Amniotic stem cell (primary cell): ENCODE measurements at places on chromosomes 2 and 18.

DNA sequence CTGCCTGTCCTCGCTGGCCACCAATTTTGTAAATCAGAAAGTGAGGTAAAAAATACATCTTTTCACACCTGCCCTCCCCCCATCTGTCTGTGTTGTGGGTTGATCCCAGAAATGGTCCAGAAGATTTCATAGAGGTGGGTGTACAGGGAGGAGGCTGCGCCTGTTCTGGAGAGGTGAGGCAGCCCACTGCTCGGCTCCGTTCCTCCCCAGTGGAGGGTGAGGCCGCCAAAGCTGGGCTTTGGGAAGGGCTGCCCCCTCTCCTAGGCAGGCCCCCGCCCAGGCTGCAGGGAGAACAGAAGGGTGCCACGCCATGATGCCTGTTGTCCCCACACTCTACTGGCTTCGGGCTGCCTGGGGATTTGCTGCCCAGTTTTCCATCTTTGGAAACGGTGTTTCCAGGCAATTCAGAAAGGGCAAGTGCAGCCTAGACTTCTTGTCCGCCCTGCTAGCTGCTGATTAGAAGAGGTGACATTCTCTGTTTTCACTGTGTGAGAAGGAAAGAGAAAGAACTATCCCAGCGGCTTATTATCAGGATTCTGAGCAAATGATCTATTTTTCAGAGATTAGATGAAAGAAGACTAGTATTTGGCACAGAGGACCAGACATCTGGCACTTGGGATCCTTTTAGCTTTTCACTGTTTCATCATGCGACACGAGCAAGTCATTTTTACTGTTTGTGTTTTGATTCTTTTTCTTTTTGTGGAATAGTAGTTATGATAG is 18.7 kb downstream of the SMARCAL1 start:
- no peak for DNase-seq

- no peak for DNase-seq
Observed at GRCh38 chr2:28399956-28400355, 7.3 kb downstream of the FOSL2 start.

GRCh38 chr18:24976502-24976901 is 375.5 kb downstream of the ZNF521 start:
- no peak for DNase-seq

DNA sequence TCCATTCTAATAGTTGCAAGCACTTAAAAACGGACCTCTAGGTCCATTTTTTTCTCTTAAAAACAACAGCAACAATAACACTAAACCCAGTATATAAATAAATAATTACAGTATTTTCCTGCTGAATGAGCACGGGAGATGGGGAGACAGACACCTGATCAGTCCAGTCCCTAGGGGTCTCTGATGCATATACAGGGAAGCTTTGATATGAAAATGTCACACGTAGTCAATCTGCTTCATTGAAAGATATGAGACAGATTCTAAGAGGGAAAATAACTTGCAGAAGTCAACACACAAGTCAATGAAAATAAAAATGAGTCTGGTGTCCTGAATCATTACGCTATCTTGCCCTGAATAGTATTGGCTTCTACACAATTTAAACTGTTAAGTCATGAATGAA is 523.3 kb upstream of the SLC8A1 start:
- DNase-seq = no peak

DNA sequence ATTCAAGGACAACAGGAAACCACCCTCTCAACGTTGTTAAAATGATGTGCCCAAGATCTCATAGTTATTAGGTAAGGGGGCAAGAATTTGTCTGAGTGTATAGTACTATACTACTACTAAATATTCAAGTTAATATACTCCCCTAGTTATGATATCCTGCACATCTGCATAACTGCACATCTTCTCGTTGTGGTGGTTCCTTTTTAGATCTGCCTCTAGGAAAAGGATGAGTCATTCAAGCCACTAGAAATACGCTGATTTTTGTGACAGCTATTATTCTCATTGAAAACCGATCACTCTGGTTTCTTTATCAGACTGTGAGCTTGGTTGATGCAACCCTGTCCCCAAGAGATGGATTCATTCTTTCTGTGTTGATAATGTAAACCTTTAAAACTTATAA is 1067.0 kb upstream of the FANCL start:
- DNase-seq = no peak

GRCh38 chr2:28334527-28334894 is 58.1 kb upstream of the FOSL2 start:
- no peak for DNase-seq

DNA sequence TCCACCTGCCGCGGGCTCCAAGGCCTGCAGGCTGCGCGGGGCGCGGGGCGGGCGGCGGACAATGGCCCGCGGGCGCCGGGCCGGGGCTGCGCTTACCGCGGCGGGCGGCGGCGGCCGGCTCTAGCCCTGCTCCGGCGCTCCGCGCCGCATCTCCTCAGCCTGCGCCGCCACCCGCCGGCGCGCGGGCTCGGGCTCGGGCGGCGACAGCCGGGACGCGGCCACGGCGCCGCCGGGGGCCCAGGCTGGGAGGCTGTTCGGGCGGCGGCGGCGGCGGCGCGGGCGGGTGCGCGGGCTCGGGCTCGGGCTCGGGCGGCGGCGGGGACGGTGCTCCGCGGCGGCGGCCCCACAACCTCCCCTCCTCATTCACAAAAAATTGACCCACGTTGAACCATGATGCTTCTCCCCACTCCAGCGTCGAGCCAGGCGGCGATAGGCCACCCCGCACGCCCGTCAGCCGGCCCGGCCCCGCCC is at the start of gene HDAC4:
HDAC4 (minus strand) TSS at position 425 of the 471 bp plus-strand sequence. CDS start 48,321 bp downstream, outside the sequence.
- no peak for DNase-seq

DNA sequence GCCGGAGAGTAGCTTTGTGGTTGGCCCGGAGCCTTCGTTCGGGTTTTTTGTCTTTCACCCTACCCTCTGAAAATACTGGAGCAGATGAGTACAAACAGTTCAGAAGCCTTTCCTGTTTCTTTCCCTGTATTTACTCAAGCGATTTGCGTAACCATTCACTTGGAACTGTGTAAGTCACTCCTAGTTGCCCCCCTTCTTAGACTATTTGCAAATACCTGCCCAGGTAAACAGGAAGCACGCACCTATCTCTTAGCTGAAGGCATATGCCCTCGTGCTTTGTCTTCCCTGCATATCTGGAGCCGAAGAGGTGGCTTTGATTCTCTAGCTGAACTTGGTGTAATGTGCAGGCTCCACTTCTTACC is 1.4 kb downstream of the KCNS3 start:
- no peak for DNase-seq

- DNase-seq = no peak
Observed at GRCh38 chr2:167862782-167863181, 384.6 kb downstream of the STK39 start.

- DNase-seq = peak; percentile 26
Observed at GRCh38 chr2:28606986-28607441, 111.2 kb downstream of the PLB1 start.

DNA sequence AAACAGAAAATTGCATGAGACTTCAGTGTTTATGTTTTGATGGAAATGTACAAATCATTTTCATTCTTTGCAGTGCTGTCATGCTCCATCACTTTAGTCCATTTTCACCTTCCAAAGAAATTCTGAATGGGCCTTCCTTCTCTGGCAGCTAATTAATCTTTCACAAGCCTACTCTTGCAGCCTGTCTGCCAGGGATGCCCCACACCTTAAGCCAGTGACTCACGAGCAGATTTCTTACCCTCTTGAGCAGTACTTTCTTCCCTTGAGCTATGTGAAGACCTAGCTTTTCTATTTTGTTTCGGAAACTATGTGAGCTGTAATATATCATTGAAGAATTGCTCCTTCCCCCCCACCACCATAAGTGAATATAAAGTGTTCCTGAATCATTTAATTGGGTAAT is 404.3 kb upstream of the VWC2L start:
- no peak for DNase-seq

GRCh38 chr2:61443342-61444041 is 27.4 kb downstream of the USP34 start:
- DNase-seq = no peak

DNA sequence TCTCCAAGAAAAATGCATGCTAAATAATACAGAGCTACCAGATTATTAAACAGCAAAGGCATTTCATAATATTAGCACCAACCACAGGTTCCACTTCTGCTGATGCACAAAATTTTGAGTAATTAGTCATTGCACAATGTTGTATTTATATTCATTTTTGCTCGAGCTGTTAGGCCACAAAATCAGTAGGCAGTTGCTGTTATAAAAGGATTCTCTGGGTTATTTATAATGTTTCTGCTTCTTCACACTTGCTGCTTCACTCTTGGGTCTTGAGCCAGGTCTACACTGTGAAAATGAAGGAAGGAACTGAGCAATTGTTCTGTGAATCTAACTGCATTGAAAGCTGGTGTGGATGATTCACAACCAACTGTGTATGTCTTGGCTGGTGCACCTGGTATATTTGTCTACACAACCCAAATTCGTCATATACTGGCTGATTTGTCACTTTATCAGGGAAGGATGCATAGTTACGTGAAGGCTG is 38.3 kb downstream of the MRPL33 start:
- no peak for DNase-seq

DNA sequence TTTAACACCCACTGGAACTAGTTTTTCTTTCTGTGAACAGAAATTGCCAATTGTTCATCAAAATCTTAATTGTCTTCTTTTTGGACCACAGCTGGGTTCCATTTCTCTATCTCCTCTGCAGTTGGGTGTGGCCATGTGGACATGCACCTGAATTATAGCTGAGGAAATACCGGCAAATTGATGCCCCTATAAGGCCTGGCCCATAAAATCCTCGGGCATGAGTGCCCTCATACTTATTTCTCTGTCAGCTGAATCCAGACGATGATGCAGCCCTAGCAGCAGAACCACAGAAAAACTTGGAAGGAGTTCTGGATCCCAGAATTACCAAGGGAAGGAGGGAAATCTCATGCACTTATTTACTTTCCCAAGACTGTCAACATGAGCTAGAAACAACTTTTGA is 249.0 kb downstream of the CYRIA start:
- DNase-seq = no peak

DNA sequence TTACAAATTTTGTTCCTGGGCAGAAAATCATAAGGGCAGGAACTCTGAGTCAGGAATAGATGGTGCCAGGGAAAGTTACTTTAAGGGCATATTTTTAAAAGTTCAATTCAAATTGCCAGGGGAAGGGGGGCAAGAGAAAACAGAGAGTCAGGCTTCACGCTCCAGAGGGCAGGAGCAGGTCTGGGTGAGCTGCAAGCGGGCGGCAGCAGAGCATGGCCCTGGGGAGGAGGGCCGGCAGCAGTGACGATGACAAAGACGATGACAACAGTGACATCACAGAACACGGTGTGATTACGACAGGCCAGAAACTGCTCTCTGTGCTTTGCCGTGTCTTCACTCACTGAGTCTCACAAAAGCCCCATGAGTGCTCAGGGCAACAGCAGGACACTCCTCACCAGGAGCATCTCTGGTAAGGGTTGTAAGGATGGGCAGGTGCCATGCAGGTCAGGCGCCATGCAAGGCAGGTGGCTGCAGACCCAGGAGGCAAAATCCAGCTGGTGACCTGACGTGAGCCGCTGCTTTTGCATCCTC is 23.3 kb downstream of the CHST10 start:
- DNase-seq = no peak

DNA sequence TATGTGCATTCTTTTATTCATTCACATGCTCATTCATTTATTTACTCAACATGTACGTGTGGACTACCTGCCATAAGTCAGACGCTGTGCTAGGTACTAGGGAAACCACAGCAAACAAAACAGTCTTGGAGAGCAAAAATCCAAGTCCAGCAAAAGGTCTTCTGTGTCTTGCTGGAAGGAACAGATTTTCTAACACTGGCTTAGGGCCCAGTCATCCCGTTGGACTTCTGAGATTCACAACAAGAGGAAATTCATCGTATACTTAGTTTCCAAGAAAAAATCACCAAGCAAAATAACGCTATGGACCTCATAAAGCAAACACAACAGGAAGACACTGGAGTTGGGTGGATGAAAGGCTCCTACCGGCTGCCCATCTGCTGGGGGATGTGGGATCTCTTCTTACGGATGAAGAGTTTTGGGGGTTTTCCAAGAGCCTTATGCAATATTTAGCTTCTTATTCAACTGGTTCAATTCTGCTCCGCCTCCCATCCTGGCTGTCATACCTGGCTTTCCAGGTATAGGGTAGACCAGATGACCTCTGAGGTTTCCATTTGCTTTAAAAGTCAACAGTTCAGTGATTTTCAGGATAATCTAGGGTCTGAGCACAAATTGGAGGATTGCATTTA is 262.7 kb downstream of the HAUS1 start:
- no peak for DNase-seq

GRCh38 chr2:73851274-73851673 is 22.5 kb downstream of the STAMBP start:
- no peak for DNase-seq

- DNase-seq = no peak
Observed at GRCh38 chr2:153811516-153811915, 60.2 kb upstream of the GALNT13 start.

DNA sequence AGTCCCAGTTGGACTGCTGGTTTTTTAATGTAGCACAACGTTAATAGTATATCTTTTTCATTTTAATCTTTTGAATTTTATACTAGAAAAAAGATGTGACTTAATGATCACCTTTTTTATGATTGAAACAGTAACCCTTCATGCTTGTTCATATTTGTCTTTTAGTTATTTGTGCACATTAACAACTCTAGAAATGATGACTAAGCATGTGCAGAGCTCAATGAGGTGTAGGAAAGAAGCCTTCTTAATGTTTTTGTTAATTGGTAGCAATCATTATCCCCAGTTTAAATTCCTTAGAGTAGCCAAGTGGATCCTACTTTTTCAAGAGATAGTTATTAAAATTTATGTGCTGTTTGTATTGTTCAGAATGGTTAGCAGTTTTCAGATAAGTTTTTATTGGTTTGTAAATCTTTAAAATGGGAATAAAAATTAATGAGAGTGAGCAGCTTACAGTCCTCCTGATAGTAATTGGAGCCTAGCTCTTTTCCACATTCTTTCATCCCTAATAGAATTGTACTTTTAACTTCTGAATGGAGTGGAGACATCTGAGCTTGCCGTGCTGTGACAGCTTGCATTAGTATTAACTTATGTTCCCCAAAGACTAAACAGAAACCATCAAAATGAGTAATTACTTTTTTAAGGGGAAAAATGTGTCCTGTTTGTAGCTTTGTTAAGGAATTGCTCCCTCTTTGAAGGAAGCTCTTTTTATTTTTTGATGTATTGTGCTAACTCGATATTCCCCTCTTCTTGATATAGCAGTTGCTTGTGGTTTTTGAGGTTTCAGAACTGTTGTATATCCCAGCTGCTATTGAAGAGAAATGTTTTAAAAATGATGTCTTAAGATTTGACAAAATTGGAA is 17.3 kb downstream of the PIK3C3 start:
- no peak for DNase-seq

DNA sequence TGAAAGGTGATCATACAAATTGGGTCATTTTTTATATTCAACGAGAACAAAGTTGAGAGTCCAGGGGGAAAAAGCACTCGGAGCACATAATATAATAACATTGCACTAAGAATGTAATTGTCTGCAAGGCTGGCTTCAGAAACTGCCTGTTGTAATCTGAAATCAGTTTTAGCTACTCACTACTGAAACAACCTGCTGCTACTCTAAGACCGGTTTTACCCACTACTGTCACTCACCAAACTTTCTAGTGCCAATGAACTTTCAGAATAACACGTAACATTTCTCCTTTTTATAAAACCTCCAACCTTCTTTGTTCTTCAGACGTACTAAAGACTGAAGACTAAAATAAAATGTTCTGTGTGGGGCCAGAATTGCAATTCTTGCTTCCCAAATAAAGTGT is 11.5 kb upstream of the CYB5A start:
- no peak for DNase-seq
